ENCODE measurements at places on chromosomes 11 and 22.
A peak's percentile ranks its signal among the peaks of the same experiment; 100 is the strongest.

DNA sequence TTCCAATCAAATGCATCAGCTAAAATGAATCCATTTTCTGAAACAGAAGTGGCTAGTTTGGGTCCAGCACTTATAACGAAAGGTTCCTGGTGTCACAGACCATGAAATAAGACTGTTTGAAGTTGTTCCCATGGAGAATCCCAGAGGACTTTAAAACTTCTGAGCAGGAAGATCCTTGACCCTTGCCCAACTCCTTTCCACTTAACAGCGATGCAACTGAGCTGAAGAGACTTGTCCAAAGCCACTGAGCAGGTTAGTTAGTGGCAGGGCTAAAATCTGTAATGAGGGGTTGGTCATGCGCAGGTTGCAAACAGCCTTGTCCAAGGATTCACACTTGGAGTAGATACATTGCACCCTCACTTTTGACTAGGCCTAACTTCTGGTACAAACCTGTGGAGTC lies 1.3 kb downstream of the RAB38 start:
- no peak for DNase-seq

GRCh38 chr11:64178203-64178602 lies 7.8 kb upstream of the STIP1 start:
- no peak for DNase-seq

DNA sequence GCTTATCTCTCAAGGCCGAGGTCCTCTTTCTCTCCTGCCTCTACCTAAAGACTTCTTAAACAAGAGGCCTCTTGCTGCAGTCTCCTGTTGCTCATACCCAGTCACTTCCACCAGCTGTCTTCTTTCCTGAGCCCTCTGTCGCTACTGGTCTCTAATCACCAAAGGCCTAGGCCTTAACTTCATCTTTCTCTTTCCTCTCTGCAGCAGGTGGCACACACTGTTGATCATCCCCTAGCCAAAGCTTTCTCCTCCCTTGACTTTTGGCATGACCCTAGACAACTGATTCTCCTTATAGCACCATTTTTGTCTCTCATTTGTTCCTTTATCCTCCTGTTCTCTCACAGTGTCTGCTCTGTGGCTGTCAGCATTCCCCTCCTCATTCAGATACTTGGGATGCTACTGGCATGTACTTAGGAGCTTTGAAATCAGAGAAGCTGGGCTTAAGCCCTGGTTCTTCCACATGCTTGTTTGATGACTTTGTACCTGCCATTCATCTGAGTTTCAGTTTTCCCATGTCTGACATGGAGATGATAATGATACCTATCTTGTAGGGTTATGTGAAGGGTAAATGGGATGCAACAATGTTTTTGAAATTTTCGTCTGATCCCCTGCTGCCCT lies 22.4 kb downstream of the ENDOD1 start:
- DNase-seq = no peak

- DNase-seq = no peak
These were observed 13.3 kb upstream of the CEP295 start for GRCh38 chr11:93648158-93648557.

- DNase-seq = no peak
These were observed 18.4 kb downstream of the OSBPL5 start for GRCh38 chr11:3146612-3147256.

- no peak for DNase-seq
These were observed 6.7 kb downstream of the SLC15A3 start for GRCh38 chr11:60945295-60945667.

- DNase-seq = no peak
These were observed 17.9 kb downstream of the CD5 start for GRCh38 chr11:61120099-61120705.

- no peak for DNase-seq
These were observed 251.9 kb downstream of the ST3GAL4 start for GRCh38 chr11:126607374-126607773.

DNA sequence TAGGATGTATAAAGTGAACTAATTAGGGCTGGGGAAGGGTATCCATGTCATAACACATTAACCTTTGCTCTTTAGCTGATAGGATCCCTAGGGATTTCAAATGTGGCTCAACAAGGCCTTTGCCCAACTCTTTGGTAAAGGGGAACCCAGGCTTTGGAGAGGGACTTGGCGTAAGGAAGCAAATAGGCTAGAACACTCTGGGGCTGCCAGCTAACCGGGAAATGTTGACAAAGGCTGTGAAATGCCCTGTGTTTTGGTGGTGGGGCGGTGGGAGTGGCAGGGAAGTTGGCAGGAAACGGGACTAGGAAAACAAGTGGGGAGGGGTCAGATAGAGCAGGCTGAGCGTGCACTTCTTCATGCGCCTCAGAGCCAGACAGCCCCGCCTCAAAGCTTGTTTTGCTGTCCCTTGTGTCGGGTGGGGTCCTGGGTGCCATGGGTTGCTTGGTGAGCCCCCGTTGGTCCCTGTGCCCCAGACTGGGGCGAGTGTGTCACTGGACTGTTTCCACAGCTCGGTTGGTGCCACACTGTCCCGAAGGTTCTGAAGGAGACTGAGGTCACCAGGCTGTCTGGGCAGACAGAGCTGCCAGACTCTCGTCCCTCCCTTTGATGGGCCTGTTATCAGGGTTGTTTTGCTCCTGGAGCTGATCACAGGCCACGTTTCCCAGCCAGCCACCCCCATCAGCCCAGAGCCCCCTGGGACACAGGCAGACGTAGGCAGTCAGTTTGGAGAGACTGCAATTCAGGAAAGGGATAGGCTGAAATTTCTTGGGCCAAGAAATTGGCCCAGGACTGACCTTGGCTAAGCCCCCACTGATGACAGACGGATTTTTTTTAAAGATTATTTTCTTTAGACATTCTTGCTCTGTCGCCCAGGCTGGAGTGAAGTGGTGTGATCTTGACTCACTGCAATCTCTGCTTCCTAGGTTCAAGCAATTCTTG lies 19.6 kb downstream of the KCTD21 start:
- DNase-seq = peak; percentile 97

GRCh38 chr22:33000342-33001280 lies 57.6 kb downstream of the SYN3 start:
- peak; percentile 86 for DNase-seq

GRCh38 chr11:102467080-102467708 lies 14.6 kb upstream of the TMEM123 start:
- DNase-seq = no peak

DNA sequence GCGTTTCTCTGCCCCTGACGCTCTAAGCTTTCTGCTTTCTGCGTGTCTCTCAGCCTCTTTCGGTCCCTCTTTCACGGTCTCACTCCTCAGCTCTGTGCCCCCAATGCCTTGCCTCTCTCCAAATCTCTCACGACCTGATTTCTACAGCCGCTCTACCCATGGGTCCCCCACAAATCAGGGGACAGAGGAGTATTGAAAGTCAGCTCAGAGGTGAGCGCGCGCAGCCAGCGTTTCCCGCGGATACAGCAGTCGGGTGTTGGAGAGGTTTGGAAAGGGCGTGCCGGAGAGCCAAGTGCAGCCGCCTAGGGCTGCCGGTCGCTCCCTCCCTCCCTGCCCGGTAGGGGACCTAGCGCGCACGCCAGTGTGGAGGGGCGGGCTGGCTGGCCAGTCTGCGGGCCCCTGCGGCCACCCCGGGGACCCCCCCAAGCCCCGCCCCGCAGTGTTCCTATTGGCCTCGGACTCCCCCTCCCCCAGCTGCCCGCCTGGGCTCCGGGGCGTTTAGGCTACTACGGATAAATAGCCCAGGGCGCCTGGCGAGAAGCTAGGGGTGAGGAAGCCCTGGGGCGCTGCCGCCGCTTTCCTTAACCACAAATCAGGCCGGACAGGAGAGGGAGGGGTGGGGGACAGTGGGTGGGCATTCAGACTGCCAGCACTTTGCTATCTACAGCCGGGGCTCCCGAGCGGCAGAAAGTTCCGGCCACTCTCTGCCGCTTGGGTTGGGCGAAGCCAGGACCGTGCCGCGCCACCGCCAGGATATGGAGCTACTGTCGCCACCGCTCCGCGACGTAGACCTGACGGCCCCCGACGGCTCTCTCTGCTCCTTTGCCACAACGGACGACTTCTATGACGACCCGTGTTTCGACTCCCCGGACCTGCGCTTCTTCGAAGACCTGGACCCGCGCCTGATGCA lies at the start of gene MYOD1:
Gene MYOD1 (plus strand): TSS at position 544 of the 910 bp plus-strand sequence. CDS start 212 bp downstream, at position 756.
- DNase-seq = peak; percentile 81

GRCh38 chr22:22141031-22141430 lies 103.6 kb upstream of the VPREB1 start:
- no peak for DNase-seq

- no peak for DNase-seq
These were observed 658 bp downstream of the C11orf71 start for GRCh38 chr11:114399490-114400215.

GRCh38 chr22:36761553-36762240 lies 14.2 kb downstream of the IFT27 start:
- DNase-seq = no peak

- DNase-seq = no peak
These were observed 26.4 kb downstream of the SCN4B start for GRCh38 chr11:118126082-118126838.

GRCh38 chr11:87778357-87778756 lies 396.9 kb downstream of the RAB38 start:
- DNase-seq = no peak

DNA sequence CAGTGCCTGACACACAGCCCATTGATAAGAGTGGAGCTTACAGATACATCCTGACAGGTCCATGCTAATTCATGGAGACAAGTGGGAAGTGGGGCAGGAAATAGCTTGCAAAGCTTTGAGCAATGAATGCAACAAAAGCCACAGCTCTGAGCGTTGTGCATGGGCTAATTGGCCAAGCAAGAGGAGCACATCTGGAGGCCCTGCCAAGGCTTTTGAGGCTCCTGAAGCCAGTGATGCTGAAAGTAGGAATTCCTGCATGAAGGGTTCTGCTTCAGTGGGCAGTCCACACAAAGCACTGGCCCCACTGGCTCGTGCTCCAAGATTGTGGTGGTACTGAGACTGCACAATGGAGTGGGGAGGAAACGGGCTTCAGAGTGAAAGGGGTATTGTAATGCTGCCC lies 103.8 kb upstream of the CSNK2A3 start:
- no peak for DNase-seq

DNA sequence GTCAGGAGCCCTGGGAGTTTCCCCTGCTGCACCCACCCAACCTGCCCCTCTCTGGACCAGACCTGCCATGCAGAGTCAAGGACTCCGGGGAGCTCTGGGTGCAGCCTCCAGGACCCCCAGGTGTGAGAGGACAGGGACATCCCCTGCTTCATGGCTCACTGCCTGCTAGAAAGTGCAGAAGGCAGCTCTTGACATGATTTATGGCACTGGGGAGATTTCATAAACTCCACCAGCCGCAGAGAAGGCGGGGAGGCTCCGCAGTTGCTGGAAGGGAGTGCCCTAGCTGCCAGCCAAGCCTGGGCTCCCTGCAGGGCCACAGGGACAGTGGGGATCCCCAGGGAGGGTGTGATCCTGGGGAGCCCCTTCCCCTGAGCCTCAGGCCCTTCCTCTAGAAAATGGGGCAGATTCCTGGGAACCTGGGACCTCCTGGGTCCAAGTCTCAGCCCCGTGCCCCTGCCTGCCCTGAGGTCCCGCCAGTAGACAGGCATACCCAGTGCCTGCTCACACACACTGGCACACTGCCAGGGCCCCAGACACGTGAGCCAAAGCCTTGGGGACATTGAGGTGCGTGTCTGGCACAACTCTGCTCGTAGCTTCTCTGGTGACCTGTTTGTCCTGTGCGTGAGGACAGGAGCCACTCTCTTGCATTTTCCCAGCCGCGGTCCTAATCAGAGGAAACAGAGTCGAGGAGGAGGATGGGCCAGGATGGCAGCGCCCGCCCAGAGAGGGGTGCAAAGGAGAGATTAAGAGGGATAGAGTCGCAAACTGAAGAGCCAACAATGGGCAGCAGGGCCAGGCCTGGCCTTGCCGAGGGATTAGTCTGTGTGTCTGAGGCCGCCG lies 13.8 kb downstream of the CABP7 start:
- DNase-seq = no peak

GRCh38 chr11:66489636-66490035 lies 9.4 kb downstream of the DPP3 start:
- no peak for DNase-seq

DNA sequence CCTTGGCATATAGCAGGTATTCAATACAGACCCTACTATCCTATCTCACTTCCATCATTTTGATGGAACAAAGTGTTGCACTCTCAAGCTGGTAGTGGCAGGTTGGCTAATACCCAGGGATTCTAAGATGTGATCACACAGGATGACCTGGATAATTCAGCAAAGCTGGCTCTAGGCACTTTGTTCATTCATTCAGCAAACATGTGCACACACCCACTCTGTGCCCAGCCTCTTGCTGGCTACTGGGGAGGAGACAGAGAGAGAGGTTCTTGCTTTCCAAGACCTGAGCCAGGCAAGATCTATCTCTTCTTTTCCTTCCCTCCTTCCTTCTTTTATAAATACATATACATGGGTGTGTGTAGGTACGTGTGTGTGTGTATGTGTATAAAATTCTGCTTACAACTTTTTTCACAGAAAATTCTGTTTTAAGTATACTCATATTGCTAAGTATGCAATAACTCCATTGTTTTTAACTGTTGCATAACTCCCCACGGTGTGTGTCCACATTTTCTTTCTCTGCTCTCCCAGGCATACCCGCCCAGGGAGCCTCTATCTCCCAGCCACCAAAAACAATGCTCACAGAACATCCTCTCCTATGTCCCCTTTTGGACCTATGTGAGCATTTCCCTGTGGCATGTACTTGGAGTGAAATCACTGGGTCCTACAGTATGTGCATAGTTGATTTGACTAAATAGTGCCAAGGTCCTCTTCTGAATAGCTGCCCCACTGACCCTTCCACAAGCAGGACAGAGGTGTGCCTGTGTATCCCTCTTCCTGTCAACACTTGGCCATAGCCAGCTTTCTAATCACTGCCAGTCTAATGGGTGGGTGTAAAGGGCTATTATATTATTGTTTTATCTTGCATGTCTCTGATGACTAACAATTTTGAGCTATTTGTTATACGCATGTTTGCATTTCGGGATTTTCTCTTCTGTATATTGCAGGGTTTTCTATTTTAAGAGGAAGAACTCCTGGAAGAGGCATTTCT lies 27.5 kb downstream of the CLPB start:
- no peak for DNase-seq

DNA sequence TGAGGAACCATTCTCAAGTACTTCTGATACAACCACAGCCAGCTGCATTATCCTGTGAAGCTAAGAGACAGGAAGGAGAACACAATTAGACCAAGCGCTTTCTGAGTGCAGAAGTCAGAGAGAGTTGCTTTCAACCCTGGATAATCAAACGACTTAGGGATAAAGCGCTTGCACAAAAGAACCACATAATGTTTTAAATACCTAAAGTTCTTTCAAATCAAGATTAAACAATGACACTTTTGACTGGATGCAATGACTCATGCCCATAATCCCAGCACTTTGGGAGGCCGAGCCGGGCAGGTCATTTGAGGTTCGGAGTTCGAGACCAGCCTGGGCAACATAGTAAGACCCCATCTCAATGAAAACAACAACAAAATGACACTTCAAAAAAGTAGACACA lies 145.1 kb downstream of the SWAP70 start:
- no peak for DNase-seq

- DNase-seq = peak; percentile 89
These were observed 60.6 kb downstream of the PPP6R2 start for GRCh38 chr22:50403701-50404101.
